Body of pancreas (tissue), 4 donors: ENCODE measurements at places on chromosomes 16 and 17.
A peak's percentile ranks its signal among the peaks of the same experiment; 100 is the strongest.

DNA sequence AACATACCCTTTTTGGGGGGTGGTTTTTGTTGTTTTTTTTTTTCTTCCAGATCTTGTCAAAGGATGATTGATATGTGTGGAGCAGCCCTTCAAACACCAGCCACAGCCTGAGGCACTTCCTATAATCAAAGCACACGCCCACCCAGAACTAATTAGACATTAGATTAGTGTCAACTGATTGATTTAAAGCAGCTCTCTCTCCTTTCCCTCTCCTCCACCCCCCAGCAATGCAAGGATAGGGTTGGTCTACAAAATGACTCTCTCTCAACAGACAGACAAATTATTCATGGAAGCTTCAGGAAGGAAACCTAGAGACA lies 250.3 kb upstream of the SOX9 start:
- DNase-seq, result no peak
- no peak overlapping the region for H3K4me3 ChIP-seq
- no peak overlapping the region for H3K27ac ChIP-seq
- no peaks in the 10 kb centered on the region for H3K27me3 ChIP-seq

DNA sequence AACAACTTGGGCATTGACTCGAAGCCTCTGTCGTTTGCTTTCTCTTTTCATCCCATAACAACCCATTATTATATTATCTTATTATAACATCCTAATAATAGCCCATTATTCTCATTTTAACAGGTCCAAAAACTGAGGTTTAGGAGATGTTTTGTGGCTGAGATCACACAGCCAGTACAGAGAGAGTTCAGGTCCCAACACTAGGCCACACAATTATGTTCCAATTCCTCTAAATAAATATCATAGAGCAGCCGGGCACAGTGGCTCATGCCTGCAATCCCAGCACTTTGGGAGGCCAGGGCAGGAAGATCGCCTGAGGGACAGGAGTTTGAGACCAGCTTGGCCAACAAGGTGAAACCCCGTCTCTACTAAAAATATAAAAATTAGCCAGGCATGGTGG lies 40.3 kb upstream of the KIFC3 start:
- H3K4me3 ChIP-seq, result no peak overlapping the region
- H3K27ac ChIP-seq, result peak overlapping the region; percentile 69
- H3K27me3 ChIP-seq, result no peaks in the 10 kb centered on the region
- no peak for DNase-seq

DNA sequence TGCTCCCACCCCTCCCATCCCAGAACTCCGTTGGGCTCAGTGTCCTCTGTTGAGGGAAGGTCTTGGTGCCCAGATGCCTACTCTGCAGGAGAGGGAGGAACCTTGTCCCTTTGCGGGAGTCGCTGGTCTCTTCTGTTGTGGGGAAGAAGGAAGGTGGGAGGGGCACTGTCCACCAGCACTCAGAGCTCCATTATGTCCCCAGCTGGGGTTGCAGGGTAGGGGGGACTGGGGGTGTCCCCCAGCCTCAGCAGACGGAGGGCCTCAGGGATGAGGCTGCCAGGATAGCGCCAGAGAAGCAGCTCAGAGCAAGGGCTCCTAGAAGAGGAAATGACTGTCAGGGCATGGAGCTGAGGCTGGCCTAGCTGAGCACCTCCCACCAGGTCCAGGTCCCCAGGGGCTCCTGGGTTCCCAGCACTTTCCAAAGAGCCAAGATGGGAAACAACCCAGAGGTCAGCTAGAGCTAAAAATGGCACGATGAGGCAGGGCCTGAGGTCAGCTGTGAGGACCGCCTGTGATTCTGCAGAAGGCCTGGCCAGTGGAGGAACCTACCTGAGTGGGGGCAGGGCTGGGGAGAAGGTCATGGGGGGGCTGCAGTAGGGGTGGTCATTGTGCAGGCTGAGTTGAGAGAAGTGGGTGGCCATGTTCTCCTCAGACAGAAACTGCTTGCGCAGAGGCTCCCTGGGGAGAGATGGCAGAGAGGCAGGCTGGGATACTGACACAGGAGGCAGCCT lies 893 bp downstream of the HCFC1R1 start:
- no peaks in the 10 kb centered on the region for H3K27me3 ChIP-seq
- H3K27ac ChIP-seq, result peak overlapping the region; percentile 100
- DNase-seq, result no peak
- H3K36me3 ChIP-seq, result no peaks in the 10 kb centered on the region

GRCh38 chr17:5330981-5331380 lies 48.9 kb downstream of the RABEP1 start:
- DNase-seq, result no peak
- H3K4me3 ChIP-seq, result no peak overlapping the region
- no peaks in the 10 kb centered on the region for H3K27me3 ChIP-seq
- no peaks in the 10 kb centered on the region for H3K36me3 ChIP-seq

- DNase-seq, result no peak
- no peak overlapping the region for H3K4me3 ChIP-seq
- no peaks in the 10 kb centered on the region for H3K27me3 ChIP-seq
- H3K36me3 ChIP-seq, result no peaks in the 10 kb centered on the region
Measured at GRCh38 chr16:85466304-85466700, 146.8 kb upstream of the GSE1 start.

DNA sequence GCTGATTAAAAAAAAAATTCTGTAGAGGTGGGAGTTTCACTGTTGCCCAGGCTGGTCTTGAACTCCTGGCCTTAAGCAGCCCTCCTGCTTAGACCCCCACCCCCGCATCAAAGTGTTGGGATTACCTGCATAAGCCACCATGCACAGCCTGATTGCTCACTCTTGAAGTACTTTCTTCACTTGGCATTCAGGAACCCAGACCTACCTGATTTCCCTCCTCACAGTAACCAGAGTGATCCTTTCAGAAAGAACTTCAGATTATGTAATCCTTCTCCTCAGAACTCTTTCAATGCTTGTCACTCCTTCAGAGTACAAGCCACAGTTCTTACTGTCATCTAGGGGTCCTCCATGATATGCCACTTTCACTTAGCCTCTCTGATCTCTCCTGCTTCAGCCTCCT lies 1.4 kb downstream of the EFCAB13 start:
- H3K4me3 ChIP-seq, result no peak overlapping the region
- H3K27me3 ChIP-seq, result no peaks in the 10 kb centered on the region
- H3K27ac ChIP-seq, result no peak overlapping the region
